ENCODE measurements at places on chromosomes 11 and 22.
A peak's percentile ranks its signal among the peaks of the same experiment; 100 is the strongest.

DNA sequence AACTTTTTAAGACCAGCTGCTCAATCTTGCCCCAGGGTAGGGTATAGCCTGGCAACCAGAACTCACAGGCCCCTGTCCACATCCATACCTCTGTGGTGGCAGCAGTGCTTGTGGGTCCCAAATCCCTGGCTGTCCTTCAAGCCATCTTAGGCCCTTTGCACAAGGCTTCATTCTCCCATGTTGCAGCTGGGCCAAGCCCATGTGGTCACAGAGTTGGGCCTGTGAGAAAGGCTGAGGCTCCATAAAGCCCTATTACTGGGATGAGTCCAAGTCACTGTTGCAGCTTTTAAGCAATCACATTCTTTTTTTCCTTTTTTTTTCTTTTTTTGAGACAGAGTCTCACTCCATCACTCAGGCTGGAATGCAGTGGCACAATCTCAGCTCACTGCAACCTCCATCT is 47.9 kb upstream of the SLC25A1 start:
- no peak for DNase-seq

DNA sequence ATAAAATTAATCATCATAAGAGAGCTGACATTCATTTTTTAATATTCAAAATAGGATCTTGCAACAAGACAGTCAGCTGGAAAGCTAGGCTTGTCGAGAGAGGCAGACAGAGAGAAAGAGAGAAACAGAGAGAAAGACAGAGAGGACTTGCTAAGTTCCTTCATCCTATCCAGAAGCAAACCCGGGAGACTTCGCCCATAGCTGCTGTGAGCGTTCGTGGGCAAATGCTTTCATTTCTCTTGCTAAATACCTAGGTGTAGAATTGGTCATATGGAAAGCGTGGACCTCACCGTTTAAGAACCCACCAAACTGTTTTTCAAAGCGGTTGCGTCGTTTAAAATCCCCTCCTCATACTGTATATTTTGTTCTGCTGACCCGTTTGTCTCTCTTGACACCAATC is 25.3 kb upstream of the KRTAP5-6 start:
- no peak for DNase-seq

GRCh38 chr11:80849253-80849652 is 1408.4 kb upstream of the TENM4 start:
- DNase-seq, result no peak

DNA sequence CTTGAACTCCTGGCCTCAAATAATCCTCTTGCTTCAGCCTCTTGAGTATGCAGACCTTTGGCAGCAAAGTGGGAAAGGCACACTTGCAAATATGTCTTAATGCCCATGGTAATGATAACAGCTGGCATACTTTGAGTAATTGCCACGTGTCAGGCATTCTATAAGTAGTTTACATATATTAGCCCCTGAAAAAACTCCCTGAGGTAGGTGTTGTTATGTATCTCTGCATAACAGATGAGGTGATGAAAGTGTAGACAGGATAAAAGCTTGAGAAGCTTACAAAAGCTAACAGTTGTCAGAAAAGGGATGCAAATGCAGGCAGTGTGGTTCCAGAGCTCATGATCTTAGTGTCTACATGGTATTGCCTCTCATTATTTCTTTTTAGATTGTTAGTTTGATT is 291.1 kb upstream of the C11orf87 start:
- no peak for DNase-seq

- no peak for DNase-seq
These were observed 7.5 kb upstream of the CSTF3 start for GRCh38 chr11:33168709-33169200.

DNA sequence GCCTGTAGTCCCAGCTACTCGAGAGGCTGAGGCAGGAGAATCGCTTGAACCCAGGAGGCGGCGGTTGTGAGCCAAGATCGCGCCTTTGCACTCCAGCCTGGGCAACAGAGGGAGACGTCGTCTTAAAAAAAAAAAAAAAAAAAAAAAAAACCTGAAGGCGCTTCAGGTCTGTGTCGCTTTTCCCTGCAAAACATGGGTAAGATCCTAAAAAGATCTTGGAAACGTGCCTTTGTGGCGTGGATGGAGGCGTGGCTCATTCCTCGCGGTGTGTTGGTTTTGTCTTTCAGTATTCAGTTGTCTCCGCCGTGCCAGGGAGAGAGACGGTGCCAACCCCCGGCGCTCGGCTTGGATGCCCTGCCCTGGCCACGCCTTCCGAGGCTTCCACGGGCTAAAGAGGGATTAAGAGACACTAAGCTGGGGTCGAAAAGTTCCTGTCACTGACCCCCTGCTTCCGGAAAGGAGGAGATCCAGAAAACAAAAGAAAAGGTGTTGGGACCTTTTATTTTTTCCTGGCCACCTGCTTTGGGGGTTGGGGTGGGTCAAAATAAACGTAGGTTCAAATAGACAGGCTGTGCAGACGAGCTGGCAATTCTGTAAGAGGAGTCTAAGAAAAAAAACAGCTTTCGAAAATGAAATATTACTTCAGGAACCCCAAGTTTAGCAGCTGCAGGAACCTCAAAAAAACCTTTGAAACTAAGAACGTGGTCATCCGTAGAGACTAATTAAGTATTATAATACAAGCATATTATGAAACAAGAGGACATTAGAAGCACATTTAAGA is 1.1 kb upstream of the SLC35F2 start:
- no peak for DNase-seq

GRCh38 chr11:89495951-89496350 is 4.8 kb upstream of the NOX4 start:
- DNase-seq, result no peak

- DNase-seq, result peak; percentile 96
These were observed 2.0 kb upstream of the FERMT3 start for GRCh38 chr11:64204464-64204989.

DNA sequence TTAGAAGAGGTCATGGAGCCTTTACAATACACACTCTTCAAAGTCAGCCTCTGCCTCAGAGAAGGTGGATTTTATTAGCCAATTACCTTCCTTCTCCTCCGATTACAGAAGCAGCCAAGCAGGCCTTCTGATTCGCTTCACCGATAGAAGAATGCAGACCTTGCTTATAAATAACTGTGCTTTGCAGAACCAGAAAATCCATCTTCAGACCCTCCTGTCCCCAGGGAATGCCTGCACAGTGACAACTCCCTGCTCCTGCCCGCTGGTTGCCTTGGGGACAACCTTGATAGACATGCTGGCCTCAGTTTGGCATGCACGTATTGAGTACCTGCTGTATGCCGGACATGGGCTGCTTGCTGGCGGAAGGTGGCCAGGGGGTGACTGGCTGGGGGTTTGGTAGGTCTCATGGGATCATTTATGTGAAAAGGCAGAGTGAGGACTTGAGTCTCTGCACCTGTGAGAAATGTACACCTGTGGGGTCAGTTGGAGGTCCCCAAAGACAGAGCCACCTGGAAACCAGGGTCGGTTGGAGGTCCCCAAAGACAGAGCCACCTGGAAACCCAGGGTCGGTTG is 1238.7 kb downstream of the BRD1 start:
- DNase-seq, result no peak

- DNase-seq, result no peak
These were observed 685.8 kb upstream of the API5 start for GRCh38 chr11:42625757-42626665.

DNA sequence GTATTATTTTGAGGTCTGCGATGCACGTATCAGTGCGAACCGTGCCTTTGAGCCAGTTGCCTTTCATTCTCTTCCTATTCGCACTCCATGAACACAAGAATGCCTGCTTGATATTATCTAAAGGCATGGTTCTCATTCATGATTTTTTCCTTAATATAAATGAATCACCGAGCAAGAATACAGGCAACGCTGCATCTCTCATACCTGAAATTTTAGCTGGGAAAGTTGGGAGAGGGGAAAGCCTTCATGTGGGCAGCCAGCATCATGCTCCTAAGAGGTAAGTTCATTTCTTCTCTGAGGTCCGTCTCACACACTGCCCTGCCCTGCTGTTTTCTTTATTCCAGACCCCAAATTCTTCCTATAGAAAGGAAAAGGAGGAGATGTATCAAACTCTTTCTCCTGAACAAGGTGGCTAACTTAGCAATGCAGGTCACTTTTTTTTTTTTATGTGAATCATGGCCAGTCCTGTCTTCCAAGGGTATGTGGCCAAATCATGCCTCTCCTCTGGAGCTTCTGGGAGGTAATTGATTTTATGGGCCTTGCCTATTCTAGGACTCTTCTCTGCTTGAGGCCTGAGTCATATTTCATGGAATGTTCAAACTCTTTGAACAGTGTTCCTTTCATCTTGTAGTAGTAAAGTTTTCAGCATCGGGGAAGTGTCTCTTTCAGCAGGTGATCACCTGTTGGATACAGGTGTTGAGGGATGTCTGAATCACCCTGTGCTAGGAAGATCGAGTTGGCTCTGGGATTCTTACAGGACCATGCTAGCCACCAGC is 3.2 kb downstream of the GLB1L2 start:
- no peak for DNase-seq

GRCh38 chr22:29642694-29643093 is 39.3 kb downstream of the NF2 start:
- DNase-seq, result no peak

DNA sequence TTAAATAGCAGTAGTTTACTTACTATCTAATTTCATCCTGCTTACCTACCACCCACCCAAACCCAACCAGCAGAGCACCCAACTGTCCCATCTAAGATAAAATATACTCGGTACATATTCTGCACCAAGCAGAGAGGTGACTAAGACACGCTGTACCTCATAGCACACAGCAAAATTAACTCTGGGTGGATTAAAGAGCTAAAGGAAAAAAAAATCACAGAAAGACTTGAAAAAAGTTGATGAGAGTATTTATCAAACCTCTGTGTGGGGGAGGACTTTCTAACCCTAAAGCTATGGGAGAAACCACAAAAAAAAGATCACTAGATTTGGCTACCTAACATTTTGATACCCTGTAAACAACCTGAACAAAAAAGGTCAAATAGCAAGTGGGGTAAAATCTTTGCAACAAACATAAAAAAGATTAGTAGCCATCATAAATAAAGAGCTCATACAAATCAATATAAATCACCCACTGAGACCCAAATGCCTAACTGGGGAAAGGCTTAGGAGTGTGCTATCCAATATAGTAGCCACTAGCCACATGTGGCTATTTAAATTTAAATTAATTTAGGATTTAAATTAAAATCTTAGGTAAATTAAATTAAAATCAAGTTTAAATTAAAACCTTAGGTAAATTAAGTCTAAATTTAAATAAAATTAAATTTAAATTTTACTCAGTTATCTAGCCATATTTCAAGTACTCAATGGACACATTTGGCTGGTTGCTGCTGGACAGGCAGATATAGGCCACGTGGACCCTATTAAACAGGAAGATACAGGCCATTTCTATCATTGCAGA is 25.6 kb upstream of the CD5 start:
- DNase-seq, result no peak

DNA sequence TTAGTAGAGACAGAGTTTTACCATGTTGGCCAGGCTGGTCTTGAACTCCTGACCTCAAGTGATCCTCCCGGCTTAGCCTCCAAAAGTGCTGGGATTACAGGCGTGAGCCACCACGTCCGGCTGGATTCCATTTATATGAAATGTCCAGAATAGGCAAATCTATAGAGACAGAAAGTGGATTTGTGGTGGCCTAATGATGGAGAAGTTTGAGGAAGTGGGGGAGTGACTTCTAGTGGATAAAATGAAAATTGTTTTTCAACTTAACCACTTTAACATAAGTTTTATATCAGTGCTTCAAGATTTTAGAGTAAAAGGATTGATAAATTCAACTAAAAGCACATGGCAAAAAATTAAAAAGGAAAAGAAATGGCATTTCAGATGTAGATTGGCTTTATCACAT is 66.2 kb downstream of the HIPK3 start:
- no peak for DNase-seq

GRCh38 chr11:46259971-46260560 is 17.4 kb upstream of the CREB3L1 start:
- no peak for DNase-seq

GRCh38 chr22:22463855-22464540 is 44.5 kb downstream of the ZNF280B start:
- DNase-seq, result peak; percentile 61

- no peak for DNase-seq
These were observed 63.8 kb downstream of the RBX1 start for GRCh38 chr22:41015003-41015402.

GRCh38 chr11:36454551-36454940 is 55.5 kb downstream of the TRAF6 start:
- no peak for DNase-seq

GRCh38 chr22:17929909-17930308 is 94.5 kb downstream of the MICAL3 start:
- no peak for DNase-seq

GRCh38 chr11:91178366-91178765 is 955.5 kb upstream of the CHORDC1 start:
- no peak for DNase-seq

DNA sequence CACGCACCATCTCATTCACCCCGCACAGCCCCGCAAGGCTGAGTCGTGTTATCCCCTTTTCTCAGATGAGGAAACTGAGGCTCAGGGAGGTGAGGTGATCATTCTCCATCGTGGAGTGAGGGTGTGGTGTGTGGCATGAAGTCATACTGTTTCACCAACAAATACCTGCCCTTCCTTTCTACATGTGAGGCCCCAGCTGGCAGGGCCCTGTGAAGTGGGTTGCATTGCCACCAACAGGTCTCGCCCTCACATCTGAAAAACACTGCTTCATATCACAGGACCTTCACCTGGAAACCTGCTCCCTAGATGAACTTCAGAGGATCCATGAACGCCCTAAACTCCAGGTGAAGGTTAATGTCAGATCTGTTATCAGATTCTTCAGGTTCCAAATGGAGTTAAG is 4.3 kb downstream of the SSTR3 start:
- DNase-seq, result no peak

GRCh38 chr11:114673661-114674060 is 4.7 kb upstream of the NXPE2 start:
- DNase-seq, result no peak

GRCh38 chr11:77747381-77747969 is 73.0 kb downstream of the RSF1 start:
- no peak for DNase-seq

- DNase-seq, result no peak
These were observed 17.4 kb upstream of the MRGPRX2 start for GRCh38 chr11:19077965-19078364.

DNA sequence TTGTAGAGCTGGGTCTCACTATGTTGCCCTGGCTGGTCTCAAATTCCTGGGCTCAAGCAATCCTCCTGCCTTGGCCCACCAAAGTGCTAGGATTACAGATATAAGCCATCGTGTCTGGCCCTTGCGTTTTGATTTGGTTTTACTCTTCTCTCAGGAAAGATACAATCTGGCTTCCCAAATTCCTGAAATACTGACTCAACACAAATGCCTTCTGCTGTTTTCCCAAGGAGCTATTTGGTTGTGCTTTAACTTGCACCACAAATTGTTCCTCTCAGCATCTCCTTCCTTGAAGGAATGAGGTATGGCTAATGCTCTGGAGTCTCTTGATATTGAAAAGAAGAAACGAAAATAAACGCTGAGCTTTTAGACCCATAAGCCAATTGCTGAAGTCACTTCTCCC is 110.0 kb upstream of the PAX6 start:
- no peak for DNase-seq

- peak; percentile 45 for DNase-seq
These were observed 21.5 kb downstream of the CASP4 start for GRCh38 chr11:104946907-104947306.

- DNase-seq, result no peak
These were observed 78.8 kb downstream of the MYEOV start for GRCh38 chr11:69372589-69373250.

Measured in erythroblast (primary cell).